EH (cell line): ENCODE measurements at places on chromosomes 7 and 10.

DNA sequence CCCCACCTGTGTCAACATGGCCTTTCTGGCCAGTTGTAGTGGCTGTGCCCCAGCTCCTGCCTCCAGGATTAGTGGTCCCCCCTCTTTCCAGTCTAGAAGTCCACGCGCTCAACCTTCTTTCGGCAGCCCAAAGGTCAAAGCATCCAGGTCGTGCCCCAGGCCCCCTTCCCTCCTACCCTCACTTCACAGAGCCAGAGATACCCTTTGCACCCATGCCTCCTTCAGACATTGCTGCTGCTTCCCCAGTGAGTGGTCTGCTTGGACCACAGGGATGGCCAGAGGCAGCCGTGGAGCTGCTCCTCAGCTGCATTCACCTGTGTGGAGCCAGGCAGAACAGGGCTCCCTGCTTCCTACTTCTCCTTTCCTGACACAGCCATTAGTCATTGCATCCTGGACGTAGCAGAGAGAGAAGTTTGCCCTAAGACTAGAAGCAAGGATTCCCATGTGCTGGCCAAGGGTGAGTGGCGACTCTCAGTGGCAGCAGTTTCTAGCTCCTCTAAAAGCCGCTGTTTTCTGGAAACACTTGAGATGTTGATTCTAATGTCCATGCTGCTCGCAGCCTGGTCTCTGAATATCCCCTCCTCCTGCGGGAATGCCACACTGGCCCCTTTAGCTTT, 243.1 kb upstream of the SHH start:
- no peak for DNase-seq

DNA sequence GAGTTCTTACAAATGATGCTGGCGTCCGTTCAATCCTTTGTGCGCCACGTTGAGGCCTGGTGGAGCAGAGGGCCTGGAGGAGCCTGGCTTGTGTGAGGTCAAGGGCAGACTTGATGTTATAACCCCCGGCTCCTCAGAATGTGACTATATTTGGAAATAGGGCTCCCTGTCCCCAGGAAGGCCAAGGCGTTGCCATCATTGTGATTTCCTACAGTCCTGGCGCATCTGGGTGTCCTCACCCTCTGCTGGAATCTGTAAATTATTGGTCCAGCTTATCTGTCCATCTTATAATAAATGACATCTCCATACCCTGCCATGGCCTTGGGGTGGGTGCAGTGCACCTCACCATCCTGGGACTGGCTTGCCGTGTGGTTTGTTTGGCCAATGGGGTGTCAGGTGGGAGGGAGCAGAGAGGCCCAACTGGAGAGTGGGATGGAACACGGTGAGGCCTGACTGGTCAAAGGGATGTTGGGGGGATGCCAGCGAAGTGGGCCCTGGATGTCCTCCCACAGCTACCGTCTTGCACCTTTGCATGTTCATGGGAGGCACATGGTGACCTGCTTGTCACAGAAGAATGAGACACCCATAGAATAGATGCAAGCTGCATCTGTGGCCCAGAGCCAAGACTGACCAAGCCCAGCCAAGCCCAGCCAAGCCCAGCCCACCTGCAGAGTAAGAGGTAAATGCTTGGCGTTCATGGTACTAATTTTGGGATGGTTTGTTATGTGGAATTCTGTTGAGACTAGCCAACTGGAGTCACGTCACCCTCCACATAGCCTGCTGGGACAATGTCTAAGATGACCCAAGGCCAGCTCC, 11.1 kb upstream of the LRRC27 start:
- DNase-seq = no peak

DNA sequence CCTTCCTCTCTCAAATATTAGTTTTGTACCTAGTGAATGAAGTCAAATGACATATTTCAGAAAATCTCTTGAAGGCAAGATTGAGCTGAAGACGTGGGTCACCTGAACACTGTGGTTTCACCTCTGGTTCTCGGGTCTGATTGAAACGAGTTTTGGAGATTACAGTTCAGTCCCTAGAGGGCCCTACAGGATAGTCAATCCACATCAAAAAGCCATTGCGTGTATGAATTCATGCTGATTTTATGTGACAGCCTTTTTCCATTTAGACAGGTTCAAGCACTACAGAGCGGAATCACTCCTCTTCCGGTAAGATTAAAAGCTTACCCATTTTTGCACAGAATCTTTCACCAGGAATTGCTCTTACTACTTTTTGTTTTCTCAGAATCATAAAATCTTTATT, 62.2 kb downstream of the VIM start:
- DNase-seq = peak; percentile 21

- no peak for DNase-seq
These were observed 1055.4 kb upstream of the AUTS2 start for GRCh38 chr7:68542831-68543230.

- DNase-seq = no peak
These were observed 35.9 kb upstream of the SFTPD start for GRCh38 chr10:79984851-79985250.

GRCh38 chr7:85290269-85290668, 103.4 kb upstream of the SEMA3D start:
- no peak for DNase-seq

GRCh38 chr7:29593459-29593858, 29.8 kb downstream of the PRR15 start:
- DNase-seq = no peak

DNA sequence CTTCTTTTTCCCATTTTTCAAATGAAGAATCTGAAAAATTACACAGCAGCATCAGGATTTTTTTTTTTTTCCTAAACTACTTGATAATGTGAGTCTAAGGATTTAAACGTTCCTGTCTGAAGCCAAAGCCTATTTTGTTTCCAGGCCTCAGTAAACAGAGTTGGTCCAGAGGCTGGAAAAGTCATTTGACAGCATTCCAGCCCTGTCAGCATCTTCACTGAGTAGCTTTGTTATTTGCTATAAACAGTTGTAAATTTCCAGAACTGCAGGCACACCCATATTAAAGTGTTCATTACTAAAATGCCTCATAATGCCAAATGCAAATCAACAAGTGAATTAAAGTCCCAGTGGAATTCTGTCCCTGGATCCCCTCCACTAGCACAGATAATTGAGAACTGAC, 35.5 kb upstream of the KMT2E start:
- no peak for DNase-seq

GRCh38 chr7:118040562-118040961, 143.4 kb upstream of the LSM8 start:
- DNase-seq = no peak

DNA sequence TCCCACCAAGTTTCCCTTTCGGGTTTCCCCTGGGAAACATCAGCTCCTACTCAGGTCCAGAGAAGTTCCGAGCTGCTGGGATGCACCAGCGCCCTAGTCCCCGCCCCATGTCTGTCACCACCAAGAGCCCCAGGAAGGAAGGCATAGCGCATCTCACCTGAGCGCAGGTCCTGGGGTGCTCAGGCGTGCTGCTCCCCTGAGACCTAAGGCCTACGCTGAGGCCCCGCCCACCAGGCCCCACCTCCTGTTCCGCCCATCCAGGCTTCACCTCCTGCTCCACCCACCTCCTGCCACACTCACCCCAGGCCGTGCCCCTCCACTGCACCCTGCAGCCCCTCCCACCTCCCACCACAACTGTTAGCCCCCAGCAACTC, 1.2 kb upstream of the TFR2 start:
- no peak for DNase-seq

DNA sequence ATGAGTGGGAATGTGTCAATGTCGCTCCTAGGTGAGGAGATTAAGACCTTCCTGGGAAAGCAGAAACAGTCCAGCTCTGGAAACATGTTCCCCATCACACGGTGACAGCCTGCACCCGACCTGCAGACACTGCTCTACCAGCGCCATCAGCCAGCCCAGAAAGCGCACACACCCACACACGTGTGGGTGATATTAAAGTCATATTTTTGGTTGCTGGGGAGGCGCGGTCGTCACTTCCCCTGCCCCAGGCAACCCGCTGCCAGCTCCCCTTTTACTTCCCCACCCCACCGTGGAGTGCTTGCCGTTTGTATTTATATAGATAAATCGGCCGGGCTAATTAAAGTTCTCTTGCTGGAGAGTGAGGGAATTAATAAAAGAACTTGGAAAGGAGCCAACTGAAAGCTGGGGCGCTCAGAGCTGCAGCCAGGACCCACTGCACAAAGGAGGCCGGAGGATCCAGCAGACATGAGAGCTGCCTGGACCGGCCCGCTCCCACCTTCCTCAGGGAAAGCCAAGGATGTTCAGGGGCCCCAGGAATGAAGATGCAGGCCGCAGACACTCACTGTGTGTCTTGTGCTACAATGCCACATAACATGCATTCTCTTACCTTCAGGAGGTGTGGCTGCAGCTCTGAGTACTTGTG, 145.2 kb upstream of the UNC5B start:
- DNase-seq = no peak

DNA sequence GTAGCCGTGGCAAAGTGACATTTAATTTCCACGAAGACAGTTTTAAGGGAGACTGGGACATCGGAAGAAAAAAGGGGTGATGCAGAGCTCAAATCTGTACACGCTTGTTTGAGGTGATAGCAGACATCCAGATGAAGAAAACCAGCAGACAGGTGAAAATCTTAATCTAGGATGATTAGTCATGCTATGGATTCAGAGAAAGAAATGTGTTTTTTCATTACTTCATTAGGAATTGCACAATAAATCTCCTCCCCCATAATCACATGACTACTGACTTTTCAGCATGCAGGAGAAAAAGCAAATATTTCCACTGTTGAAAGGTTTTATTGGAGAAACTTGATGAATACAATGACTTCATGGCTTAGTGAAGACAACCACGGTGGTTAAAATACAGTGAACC, 2.5 kb downstream of the NUDT5 start:
- peak; percentile 46 for DNase-seq

- DNase-seq = no peak
These were observed 55.9 kb upstream of the AHR start for GRCh38 chr7:17242504-17242903.

GRCh38 chr10:96719850-96720421, 378 bp downstream of the PIK3AP1 start:
- DNase-seq = peak; percentile 12

GRCh38 chr10:124253006-124253405, 159.6 kb upstream of the CHST15 start:
- peak; percentile 3 for DNase-seq

- DNase-seq = no peak
These were observed 92.8 kb downstream of the SDK1 start for GRCh38 chr7:3393862-3394261.

GRCh38 chr7:134834689-134835462, 55.4 kb downstream of the CALD1 start:
- DNase-seq = peak; percentile 90

DNA sequence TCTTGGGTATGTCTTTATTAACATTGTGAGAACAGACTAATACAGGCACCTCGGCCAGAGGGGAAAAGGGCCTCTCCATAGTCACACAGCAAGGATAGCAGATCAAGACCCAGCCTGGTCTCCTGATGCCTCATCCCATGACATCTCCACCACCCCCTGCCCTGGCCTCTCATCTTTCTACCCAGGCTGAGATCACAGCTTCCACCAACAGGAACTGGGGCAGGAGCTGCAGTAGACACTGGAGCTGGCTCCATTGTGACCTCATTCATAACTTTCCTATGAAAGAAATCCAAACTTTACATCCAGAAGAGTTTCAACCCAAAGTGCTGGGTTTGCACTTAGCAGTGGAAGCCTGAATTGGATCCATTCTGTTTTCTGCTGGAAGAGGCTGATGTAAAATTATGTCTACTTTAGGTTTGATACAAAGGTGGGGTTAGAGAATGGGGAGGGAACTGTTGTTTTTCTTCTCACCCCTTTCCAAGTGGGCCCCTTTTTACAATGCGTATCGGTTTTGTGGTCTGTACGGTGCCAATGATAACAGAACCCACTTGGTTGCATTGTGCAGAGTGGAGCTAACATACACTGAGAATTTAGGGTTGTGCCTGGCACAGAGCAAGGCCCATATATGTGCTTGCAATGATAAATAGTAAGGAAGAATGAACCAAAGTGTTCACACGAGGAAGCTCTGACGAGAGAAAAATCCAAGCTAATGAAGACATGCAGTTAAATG, 28.6 kb upstream of the INSIG1 start:
- no peak for DNase-seq

GRCh38 chr7:105198223-105198622, 184.2 kb downstream of the KMT2E start:
- peak; percentile 86 for DNase-seq

DNA sequence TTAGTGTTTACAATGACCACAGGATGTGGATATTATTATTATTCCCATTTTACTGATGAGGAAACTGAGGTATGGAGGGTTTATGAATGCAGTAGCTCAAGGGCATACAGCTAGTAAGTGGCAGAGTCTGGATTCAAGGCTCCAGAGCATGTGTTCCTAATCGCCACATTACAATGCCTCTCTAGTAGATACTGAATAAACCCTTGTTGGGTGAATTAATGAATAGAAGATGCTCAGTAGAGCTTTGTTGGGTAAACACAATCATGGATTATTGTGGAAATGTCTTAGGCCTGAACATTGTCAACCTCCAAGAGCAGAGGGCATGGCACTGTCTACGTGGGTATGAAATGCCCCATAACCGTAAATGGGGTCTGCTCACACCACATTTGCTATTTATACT, 545.3 kb downstream of the LRMDA start:
- no peak for DNase-seq

DNA sequence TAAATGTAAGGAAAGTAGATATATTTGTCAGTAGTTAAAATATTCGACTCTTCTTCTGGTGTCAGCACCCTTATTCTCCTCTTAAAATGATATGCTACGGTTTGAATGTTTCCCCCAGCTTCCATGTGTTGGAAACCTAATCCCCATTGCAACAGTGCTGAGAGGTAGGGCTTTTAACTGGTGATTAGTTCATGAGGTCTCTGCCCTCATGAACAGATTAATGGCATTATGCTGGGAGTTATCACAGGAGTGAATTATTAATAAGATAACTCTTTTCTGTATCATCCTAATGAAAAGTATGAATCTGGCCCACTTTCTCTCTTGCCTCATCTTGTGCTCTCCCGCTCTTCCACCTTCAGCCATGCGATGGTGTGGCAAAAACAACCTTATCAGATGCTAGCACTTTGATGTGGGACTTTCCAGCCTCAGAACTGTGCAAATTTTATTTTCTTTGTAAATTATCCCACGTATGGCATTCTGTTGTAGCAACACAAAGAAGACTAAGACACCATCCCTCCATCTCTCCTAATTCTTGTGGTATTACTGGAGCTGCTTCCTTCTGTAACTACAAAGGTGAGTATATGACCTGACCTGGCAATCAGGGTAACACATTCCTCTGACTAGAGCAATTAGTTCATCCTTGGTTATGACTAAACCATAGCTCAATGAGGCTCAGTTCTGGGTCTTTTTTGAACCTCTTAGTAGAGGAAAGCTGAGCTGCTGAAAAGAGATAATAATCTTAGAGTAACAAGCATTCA, 171.1 kb upstream of the TMEM196 start:
- DNase-seq = no peak

DNA sequence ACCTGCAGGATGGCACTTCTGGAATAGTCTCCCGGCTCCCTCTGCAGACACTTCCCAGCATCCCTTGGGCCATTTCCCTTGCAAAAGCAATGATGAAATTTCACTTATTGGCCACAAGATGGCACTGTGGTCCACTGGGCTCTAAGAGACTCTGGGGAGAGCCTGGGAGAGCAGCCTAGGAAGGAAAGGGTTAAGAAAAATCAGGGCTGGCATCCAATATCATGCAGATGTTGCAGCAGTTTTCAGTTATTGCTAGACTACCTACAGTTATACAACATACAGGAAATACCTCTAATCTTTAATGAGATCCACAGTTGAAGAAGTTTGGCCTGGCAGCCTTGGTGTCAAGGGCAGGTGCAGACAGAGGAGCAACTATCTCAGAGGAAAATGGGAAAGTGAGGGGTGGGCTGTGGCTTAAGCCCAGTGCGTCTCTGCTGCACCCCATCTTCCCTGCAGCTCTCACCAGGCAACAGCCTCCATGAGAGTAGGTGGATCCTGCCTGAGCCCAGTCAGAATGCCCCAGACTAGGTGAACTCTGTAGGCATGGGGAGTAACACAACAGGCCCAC, 100.2 kb upstream of the PRSS58 start:
- DNase-seq = peak; percentile 79
